Stimulated activated CD4-positive, alpha-beta T cell treated with anti-CD3 and anti-CD28 coated beads, Interleukin-12 subunit alpha, Interleukin-12 subunit beta, amount 100 ng/mL, for 4 hours (primary cell): ENCODE measurements at places on chromosomes 3 and 15.
A peak's percentile ranks its signal among the peaks of the same experiment; 100 is the strongest.

DNA sequence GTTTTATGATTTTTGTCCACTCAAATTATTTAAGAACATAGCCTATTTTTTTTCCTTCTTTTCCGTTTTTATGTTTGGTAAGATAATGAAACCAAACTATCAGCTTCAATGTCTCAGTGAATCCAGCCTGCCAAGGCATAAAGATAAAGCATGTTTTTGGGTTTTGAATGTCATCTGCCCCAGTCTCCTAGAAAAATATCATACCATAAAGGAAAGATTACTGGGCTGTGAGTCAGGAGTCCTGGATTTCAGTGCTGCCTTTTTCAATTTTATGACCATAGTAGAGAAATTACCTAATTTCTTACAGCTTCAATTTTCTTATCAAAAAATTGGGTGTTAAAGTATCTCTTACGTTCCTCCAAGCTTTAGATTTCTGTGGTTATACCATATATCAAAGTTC lies 87.5 kb downstream of the GAP43 start:
- DNase-seq: no peak

- DNase-seq: no peak
Observed at GRCh38 chr15:35136321-35137189, 51.5 kb upstream of the NANOGP8 start.

- DNase-seq: no peak
Observed at GRCh38 chr3:133866141-133866540, 29.5 kb downstream of the RAB6B start.

- no peak for DNase-seq
Observed at GRCh38 chr15:67992834-67993233, 61.3 kb upstream of the PIAS1 start.

DNA sequence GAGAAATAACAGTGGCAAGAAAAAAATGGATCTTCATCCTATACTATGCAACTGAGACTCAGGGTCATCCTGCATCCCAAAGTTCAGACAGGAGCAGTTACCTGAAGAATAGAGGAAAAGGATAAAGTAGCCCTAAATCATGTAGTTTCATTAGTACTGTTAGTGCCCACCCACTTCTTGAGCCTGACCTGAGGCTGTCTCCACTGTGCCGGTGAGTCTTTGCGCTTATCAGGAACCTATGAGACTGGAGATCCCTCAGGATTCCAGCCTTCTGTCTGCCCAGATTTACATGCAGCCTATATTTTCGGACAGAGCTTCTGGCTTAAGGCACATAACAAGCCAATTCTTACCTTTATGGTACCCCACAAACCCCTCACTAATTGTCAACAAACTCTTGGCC lies 791.6 kb downstream of the ROBO1 start:
- DNase-seq: no peak

GRCh38 chr15:32867313-32867626 lies 149.5 kb downstream of the GREM1 start:
- no peak for DNase-seq

DNA sequence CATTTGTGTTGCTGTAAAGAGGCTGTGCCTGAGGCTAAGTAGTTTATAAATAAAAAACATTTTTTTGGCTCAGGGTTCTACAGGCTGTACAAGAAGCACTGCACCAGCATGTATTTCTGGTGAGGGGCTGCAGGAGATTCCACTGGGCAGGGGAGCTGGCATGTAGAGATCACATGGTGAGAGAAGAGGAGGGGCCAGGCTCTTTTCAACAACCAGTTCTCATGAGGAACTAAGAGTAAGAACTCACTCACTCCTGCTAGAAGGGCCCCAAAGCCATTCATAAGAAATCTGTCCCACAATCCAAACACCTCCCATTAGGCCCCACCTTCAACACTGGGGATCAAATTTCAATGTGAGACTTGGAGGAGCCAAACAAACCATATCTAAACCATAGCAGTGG lies 214.9 kb upstream of the LMCD1 start:
- no peak for DNase-seq

GRCh38 chr3:146466604-146467003 lies 2.8 kb downstream of the PLSCR2 start:
- no peak for DNase-seq

GRCh38 chr15:67836477-67836876 lies 3.4 kb downstream of the RNU6-1 start:
- peak; percentile 51 for DNase-seq
